Trophoblast cell (in vitro differentiated cells and primary cell): ENCODE measurements at places on chromosomes 3 and 15.

GRCh38 chr3:68239542-68239941 is 585.1 kb upstream of the SUCLG2 start:
- no peak for DNase-seq

GRCh38 chr3:194310060-194310835 is 40.9 kb downstream of the CPN2 start:
- DNase-seq: no peak

DNA sequence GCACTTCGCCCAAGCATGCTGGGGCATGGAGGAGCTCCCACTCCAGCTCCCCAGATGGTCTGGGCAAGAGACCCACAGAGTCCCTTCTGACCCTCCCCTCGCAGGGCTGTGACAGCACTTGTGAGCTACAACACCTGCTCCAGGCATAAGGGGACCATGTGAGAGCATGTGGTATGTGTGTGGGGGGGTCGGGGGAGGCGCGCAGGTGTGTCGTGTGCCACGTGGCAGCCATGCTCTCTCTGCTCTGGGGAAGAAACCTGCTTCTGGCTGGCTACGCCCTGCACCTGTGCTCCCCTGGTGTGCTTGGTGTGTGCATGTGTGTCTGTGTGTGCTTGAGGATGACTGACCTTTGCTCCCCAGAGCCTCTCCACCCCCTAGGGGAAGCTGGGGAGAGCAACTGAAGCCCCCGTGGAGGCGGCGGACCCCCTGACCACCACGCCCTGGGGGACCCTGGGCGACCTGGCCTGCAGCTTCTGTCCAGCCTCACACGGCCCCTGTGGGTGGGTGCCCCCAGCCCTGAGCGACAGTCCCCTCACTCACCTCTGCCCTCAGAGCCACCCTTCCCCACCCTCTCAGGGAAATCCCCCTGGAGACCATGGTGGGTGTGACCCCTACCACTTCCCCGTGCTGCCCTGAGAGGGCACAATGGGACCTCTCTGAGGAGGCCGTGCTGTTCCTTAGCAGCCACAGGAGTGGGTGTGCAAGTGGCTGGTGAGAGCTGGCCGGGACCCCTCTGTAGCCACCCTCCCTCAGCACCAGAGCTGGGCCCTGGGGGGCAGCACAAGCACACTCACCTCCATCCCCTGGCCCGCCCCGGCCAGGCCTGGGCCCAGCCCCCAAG is 16.6 kb upstream of the SEC13 start:
- no peak for DNase-seq

GRCh38 chr3:188832961-188833721 is 338.6 kb upstream of the TPRG1 start:
- DNase-seq: peak; percentile 89

GRCh38 chr15:95267481-95267880 is 1036.1 kb downstream of the MCTP2 start:
- no peak for DNase-seq

GRCh38 chr3:178735032-178735674 is 198.9 kb downstream of the KCNMB2 start:
- DNase-seq: no peak

DNA sequence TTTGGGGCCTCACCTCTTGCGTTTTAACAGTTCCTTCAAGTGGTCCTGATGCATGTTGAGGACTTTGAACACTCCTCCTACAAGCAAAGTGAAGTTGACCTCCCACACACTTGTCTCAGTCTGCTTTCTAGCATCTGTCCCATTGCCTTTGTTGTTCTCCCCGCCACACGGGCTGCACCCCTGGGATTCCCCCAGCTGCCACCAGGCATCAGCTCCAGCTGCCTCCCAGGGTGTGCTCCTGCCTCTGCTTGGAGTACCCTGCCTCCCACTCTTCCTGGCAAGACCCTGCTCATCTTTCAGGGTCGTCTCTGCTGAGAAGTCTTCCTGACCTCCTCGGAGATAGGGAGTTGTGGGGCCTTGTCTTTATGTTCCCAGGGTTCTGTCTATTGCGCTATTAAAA is 52.2 kb downstream of the IGF1R start:
- DNase-seq: no peak

- DNase-seq: no peak
Measured at GRCh38 chr15:51025454-51025846, 69.3 kb downstream of the TNFAIP8L3 start.

DNA sequence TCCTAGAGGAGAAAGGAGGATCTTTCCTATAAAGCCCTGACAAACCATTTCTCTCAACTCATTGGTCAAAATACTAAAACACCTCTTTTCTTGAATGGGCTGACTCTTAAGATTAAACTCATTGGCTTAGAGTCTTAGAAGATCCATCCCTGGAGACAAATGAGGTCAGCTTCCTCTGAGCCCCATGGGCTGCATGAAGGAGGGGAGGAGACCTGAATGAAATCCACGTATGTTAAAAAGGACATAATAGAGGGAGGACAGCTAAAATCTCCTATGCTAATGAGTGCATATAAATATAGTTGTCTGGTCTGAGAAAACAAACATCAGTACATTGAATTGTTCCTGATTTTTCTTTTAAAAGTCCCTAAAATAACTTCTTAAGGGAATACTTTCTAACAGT is 255.0 kb downstream of the TBL1XR1 start:
- DNase-seq: no peak

DNA sequence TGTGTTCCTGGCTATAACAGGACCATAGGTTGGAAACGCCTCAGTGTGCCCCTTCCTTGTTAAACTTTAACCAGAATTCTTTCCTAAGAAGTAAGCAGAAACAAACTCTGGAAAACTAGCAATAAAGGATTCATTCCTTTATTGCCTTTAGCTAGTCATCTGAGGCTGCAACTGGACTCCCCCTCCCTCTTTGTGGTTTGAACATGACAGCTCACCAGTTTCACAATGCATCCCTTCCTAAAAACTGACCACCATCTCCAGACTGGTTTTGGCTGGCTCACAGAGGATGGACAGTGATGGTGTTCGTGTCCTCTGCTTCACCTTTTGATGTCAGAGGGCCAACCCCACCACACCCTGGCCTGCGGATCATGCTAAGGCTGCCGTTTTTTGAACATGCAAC is 27.9 kb upstream of the TGFBR2 start:
- peak; percentile 18 for DNase-seq

DNA sequence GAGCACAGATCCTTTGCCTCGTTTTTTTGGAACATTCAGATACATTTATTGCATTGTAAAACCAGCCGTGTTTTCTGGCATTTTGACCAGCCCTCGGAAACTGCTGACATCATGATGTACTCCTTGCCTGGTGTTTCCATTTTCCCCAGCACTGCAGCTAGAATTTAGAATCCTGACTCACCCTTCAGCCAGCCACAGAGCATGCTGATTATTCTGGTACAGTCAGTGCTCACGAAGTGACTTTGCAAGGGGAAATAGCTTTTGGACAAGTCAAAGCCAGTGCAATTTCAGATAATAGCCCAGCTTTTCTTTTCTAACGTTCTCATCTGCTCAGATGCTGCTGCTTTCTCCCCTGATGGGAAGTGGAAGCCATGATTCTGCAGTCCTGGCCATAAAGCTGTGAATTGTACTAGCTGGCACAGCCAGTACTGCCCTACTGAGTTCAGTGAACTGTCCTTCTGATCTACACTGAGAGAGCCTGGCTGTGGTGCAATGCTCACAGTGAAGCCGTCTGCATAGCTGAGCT is 12.1 kb upstream of the CNBP start:
- peak; percentile 87 for DNase-seq

DNA sequence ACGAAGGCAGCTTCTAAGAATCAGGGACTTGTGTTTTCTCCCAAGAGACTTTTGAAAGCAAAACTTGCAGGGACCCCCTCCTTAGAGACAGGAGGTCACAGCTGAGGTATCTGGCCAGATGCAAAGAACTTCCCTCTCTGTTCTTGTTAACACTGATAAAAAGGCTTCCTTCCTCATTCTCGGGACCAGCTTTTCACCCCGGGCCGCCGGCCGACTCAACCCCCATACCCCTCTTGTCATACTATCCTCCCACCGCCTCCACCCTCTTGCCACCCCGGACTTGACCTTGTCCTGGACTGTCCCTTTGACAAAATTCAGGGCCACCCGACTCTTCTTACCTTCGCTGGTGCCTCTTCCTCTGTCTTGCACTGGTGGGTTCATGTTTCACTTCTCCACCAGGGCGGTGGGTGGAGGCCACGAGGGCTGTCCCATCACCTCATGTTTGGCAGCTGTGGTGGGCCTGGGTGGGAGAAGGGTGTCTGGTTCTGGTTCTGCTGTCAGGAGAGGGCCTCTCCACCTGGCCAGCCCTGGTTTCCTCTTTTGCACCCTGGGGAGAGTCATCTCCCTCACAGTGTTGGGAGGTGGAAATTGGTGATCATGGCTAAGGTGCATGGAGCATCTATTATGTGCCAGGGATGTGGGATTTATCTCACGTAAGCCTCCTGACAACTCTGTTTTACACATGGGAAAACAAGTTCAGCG is 32.5 kb downstream of the BHLHE40 start:
- DNase-seq: no peak

GRCh38 chr3:187810021-187810446 is 64.8 kb upstream of the BCL6 start:
- peak; percentile 58 for DNase-seq

DNA sequence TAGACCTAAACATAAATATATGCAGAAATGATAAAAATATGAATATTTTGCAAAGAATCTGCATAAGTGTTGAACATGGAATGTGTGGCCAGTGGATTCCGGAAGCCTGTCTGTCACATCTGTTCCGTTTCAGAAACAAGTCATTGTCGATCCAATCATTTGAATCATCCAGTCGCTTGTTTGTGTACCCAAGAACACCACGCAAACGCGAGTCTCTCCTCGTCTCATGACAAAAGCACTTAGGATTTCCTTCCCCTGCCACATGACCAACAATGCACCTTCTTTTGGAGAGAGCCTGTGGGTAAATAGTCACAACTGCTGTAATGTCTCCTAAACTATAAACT is 80.2 kb downstream of the FMN1 start:
- DNase-seq: peak; percentile 98

DNA sequence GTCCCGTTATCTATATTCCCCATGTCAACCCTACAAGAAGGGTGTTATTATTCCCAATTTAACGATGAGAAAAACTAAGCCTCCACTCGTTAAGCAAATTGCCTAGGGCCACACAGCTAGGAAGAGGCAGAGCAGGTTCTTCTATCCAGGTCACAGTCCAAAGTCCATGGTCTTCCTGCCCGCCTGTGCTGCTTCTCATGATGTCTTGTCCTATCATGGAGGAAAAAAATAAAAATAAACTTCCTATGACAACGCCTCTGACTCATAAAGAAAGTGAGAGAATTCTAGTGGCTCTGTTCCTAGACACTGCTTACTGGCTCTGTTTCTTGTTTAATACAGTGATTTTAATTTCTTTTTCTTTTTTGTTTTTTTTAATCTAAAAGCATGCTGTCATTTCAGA is 9.7 kb downstream of the COL8A1 start:
- peak; percentile 71 for DNase-seq

DNA sequence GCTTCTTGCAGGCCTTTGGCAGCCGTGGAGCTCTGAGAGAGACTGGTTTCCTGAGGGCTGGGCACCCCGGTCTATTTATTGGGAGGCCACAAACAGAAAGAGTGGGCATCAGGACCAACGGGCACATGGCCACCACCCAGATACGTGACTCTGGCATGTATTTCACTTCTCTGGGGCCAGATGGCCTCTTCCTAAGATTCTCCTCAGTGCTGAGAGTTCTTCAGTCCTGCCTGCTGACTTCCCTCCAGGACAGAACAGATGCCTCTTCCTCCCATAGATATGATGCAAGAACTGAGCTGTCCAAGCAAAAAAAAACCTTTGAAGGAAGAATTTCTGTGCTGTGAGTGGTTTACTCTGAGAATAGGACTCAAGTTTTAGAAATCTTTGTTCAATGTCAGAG is 107.7 kb downstream of the IGF2BP2 start:
- no peak for DNase-seq

GRCh38 chr3:17021614-17022013 is 136.9 kb downstream of the PLCL2 start:
- DNase-seq: no peak
